ENCODE measurements at places on chromosomes 12 and 14.
A peak's percentile ranks its signal among the peaks of the same experiment; 100 is the strongest.

DNA sequence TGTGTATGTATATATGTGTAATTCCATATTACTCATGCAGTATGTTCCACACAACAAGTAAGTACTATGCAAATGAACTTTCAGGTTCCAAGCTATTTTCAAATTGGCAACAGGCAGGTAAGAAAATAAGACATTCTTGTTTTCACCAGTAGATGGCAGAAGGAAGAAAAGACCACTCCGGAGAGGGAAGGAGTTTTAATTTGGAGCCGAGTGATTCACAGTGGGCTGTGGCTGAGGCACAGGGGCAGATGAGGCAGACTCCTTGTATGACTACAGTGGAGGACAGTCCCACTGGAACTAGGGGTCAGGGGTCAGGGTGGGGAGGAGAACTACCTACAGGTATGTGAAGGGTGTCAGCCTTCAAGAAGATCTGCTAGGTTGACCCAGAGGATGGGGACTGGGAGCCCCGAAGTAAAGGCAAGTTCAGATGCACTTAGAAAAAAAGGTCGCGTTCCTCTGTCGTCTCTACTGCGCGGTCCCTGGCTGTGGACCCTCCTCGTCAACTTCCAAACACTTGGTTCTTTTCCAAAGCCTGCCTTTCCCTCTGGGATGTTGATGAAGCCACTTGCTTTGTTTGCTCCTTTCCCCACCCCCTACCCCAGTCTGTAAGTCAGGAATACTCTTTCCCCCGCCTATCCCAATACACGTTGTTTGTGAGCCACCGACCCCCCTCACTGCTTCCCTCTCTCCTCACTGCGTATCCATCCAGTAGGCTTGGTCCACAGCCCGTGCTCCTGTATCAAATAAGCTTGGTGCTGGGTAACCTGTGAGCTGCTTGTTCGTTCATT lies 24.1 kb downstream of the DDX47 start:
- peak; percentile 21 for DNase-seq

GRCh38 chr14:22268875-22269274 lies 320.1 kb downstream of the DAD1 start:
- DNase-seq = no peak

DNA sequence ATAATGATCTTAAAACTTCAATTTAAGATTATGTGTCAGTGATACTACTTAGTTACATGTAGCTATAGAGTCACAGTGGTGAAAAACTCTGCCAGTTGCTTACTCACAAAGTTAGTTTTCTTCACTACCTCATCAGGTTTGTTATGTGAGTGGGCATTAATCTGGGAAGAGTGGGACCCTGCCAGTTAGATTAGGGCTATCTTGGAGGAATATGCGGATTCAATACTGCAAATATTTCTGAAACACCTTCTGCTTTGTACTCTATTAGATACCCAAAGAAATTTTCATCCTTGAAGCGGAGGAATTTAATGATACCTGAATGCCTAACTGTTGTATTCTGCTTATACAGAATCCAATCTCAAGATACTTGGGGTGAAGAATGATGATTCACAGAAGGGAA lies 25.1 kb downstream of the ZNF268 start:
- no peak for DNase-seq

GRCh38 chr14:74636424-74637177 lies 24.6 kb upstream of the LTBP2 start:
- no peak for DNase-seq

DNA sequence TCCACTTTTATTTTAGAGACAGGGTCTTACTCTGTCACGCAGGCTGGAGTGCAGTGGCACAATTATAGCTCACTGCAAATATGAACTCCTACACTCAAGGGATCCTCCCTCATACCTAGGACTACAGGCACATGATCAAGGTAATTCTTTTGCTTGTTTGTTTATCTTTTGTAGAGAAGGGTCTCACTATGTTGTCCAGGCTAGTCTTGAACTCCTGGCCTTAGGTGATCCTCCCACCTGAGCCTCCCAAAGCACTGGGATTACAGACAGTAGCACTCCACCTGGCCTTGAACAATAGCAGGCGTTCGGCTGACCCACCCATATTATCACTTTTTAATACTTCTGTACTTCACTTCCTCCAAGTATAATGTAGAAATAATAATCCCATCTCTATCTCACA lies 1.4 kb upstream of the RACGAP1 start:
- no peak for DNase-seq

- DNase-seq = no peak
These were observed 72.5 kb downstream of the TRAF3 start for GRCh38 chr14:102849526-102850379.

GRCh38 chr14:26636561-26636960 lies 38.7 kb upstream of the NOVA1 start:
- DNase-seq = no peak

DNA sequence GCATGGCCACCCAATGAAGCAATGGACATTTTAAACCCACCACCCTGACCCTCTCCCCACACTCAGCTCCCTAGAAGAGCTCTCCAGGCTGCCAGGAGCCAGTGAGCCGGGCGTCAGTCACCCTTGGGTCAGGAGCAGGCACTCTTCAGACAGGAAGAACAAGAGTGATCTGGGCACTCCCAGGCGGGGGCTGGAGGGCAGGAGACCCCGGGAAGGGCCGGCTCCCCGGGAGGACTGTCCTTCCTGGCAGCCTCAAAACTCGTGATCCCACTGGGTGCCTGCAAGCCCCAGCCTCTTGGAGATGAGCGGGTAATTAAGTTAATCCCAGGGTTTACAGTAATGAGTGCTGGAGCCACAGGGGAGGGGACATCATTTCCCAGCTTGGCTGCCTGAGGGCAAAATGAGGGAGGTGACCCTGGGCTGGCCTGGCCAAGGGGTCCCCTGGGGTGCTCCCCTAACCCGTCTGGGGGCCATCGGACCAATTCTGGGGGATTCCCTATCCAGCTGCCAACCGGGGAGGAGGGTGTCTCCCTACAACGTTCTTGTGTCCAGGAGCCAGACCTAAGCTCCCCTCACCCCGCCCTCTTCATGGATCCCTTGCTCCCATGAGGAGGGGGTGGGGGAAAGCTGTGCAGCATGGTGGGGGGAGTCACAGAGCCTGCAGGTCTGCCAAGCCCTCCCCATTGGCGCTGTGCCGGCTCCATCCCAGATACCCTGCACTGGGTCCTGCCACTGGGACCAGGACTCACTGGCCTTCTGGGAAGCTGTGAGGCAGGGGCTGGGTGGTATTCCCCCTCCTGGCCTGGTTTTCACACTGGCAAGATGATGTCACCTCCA lies 59.2 kb downstream of the CCNK start:
- DNase-seq = no peak

- DNase-seq = no peak
These were observed 29.2 kb upstream of the BTBD6 start for GRCh38 chr14:105219043-105219612.

- no peak for DNase-seq
These were observed 81.2 kb upstream of the ATXN7L3B start for GRCh38 chr12:74456431-74456830.

DNA sequence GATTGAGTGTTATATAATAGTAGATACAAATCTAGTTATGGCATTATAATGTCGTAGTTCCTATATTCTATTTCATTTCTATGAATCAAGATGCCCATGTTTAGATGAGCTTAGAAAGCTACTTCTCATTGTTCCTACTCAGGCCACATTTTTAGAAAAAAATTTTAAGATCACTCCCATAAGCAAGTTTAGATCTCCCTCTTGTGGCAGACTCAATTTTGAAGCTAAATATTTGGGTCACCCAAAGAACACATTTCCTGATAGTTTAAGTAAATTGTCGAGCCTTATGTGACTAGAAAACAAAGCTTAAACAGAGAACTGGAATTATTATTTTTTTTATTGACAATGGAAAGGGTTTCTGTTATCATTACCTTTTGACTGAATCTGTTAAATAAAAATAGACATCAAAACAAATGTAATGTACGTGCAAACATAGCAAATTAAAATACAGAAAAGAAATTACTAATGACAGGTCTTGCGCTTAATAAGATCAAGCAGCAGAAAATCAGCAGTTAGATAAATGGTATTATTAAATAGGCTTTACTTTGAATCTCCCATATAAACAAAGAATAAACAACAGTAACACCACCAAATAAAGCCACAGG lies 180.2 kb downstream of the ACSS3 start:
- DNase-seq = no peak

DNA sequence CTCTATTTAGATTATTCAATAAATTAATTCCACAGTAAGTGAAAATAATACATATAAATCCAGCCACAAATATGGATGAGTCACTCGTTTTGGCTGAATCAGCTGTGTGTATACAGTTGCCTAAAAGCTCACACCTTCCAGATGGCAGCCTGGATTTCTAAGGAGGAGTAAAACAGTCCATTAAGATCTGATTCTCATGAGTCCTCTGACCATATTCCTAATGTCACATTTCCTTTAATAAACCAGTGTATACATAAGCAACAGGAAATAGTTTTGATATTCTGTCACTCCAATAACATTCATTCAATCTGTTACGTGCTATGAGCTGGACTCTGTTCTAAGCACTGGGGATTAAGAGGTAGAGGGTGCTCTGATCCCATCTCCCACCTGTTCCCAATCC lies 21.8 kb downstream of the MDM1 start:
- DNase-seq = no peak

GRCh38 chr12:129750421-129750820 lies 153.4 kb downstream of the TMEM132D start:
- no peak for DNase-seq

DNA sequence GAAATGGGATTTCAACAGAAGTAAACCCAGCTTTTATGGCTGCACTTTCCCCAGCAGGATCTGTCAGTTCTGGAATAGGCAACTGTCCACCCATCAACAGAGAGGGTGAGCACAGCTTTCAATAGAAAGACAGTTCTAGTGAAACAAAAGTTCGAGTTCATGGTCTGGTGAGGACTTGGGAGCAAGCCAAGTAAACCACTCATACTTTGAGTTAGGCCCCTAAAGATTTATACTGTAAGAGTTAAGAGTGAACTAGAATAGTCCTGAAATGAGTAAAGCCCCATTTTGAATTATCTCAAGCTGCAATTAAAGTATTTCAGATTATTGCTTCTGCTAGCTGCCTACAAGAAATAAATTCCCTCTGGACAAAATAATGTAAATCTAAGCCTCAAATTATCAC lies 82.6 kb downstream of the METTL25 start:
- no peak for DNase-seq

DNA sequence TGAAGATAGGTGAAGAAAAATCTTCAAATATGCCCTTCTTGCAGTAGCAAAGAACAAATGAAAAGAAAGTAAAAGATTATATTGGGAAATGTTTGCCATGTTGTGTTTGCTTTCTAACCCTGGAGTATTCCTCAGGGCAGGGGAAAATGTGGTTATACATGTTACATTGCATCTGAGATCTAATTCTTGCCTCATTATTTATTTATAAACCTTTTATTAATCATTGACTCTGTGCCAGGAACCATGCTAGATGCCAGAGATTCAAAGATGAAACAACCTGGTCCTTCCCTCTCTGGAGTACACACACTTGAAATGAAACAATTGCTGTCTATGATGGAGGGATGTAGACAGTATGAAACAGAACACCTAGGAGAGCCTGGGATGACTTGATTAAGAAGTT lies 128.1 kb upstream of the HMGA2 start:
- DNase-seq = no peak

DNA sequence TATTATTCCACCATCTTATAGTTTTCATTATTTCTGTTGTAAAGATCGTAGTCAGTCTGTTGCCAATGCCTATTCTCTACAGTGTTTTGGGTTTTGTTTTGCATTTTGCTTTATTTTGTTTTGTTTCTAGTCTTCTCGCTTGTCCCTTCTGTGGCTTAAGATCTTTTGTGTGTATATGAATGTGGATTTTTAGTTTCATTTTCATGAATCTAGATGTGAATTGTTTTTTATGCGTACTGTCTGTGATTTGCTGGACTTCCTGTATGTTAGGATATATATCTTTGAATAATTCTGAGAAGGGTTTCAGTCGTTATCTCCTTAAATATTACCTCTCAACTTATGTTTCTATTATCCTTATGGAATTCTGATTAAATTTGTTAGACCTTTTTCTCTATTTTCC lies 13.4 kb downstream of the C12orf42 start:
- DNase-seq = no peak

GRCh38 chr14:92751819-92752218 lies 3.4 kb upstream of the LGMN start:
- DNase-seq = no peak

GRCh38 chr14:21455592-21455911 lies 371 bp downstream of the CHD8 start:
- DNase-seq = no peak

DNA sequence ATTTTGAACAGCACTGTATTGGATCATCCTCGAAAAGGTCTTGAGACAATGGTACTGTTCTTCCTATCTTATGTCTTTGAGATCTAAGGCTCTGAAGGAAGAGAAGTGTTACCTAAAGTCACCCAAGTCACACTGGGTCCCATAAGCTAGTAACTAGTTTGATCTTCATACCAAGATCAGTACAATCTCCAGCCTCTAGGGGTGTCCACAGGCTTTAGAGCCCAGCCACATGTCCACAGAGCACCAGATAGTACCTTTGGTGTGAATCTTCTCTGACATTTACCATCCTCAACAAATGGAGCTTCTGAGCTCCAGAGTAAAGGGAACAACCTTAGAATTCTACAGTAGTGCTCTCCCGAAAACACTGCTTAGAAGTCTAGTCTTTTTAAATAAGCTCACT lies 78.7 kb downstream of the KSR2 start:
- DNase-seq = no peak

DNA sequence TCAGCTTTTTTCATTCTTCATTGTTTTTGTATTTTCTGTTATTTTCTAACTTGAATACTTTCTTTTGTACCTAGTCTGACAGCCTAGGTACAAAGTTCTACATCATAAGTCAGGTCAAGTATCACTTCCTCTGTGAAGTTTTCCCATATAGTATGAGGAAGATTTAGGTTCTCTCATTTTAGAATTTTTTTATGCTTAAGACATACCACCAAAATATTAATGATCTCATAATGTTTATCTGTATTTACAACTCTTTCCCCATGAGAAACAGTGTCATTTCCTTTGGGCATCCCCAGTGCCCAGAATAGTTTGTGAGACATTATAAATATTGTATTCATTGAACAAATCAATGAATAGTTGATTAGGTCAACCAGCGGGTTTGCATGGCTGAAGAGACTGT lies 3.1 kb upstream of the ATF7IP start:
- DNase-seq = no peak

DNA sequence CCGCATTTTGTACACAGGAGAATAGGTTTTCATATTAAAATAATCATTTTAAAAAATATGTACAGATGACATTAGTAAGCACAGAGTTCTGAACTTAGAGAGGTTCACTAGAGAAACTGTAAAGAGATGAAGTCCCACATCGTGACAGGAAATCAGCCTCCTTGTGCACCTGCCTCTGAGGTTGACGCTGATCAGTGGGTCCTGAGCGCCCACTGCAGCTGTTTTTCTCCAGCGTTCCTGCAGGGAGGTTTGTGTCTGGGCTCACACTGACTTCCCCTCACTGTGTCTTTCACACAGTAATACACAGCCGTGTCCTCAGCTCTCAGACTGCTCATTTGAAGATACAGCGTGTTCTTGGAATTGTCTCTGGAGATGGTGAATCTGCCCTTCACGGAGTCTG lies 561.5 kb downstream of the TMEM121 start:
- DNase-seq = no peak

DNA sequence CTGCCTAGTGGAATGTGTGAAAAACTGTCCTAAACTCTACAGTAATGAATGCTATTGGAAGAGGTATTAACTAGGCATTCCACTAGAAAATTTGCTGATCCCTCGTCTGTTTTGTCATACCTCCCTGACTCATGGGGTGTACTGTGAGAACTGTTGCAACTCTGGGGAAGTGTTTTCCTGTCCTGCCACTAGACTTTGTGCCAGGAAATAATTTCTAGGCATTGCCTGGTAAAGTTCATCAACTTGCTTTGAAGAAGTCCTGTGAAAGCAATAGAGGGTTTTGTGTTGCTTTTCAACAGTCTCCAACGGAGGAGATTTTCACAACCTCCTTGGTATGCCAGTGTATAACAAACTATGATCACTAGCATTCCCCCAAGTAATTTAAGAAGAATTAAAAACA lies 139.9 kb downstream of the AKAP6 start:
- DNase-seq = no peak
